Stimulated activated CD4-positive, alpha-beta T cell treated with anti-CD3 and anti-CD28 coated beads, Interleukin-15, amount 100 ng/mL, for 1 hour (primary cell): ENCODE measurements at places on chromosomes 3 and 15.
A peak's percentile ranks its signal among the peaks of the same experiment; 100 is the strongest.

GRCh38 chr3:189655617-189656016 lies 24.4 kb downstream of the TP63 start:
- no peak for DNase-seq

DNA sequence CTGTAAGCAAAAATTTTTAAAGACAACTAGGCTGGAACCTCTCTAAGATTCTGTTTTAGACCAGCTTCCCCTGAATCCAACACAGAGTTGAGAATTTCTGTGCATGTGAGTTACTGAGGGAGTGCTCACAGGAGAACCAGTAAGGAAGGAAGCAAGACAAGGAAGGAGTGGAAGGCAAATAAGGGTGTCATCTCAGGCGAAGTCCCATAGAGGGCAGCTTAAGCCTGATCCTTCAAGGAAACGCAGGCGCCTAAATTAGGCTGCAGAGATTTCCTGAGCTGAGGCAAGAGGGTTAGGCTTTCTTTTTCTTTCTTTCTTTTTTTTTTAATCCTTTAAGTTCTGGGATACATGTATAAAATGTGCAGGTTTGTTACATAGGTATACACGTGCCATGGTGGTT lies 36.2 kb upstream of the COL6A6 start:
- DNase-seq = no peak

- DNase-seq = peak; percentile 16
Measured at GRCh38 chr3:59425942-59426341, 376.1 kb upstream of the CFAP20DC start.

DNA sequence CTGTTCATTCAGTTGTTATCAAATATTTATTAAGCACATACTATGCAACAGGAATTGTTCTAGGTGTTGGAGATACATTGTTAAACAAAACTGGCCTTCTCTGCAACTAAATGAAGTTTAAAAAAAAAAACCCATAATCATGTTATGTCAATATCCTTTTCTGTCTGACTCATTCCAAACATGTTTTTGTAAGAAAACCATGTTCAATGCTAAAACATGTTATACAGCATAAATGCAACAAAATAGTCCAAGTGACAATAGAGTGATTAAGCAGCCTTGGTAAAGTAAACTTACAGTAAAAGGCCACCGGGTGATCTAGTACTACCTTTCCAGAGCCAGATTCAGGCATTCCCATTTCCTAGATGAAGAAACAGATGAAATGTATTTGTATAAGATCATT lies 278.0 kb upstream of the NECTIN3 start:
- no peak for DNase-seq

DNA sequence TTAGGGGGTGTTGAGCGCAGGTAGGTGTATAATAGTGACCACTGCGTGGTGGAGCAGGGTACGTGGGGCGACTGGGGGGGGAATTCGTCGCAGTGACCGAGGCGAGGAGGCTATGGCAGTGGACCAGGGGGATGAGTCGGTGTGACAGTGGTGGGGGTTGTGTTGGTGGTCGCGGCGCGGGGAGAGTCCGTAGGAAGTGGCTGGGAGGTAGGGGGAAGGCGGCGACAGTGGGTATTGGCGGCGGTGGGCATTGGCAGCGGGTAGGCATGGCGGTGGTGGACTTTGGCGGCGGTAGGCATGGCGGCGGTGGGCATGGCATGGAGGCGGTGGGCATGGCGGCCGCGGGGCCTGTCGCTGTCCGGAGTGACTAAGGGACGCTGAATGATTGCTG lies 739 bp downstream of the SNRPN start:
- peak; percentile 2 for DNase-seq

- DNase-seq = no peak
Measured at GRCh38 chr15:39594446-39595337, 13.8 kb downstream of the THBS1 start.

GRCh38 chr15:63093486-63094205 lies 28.0 kb upstream of the LACTB start:
- peak; percentile 47 for DNase-seq

DNA sequence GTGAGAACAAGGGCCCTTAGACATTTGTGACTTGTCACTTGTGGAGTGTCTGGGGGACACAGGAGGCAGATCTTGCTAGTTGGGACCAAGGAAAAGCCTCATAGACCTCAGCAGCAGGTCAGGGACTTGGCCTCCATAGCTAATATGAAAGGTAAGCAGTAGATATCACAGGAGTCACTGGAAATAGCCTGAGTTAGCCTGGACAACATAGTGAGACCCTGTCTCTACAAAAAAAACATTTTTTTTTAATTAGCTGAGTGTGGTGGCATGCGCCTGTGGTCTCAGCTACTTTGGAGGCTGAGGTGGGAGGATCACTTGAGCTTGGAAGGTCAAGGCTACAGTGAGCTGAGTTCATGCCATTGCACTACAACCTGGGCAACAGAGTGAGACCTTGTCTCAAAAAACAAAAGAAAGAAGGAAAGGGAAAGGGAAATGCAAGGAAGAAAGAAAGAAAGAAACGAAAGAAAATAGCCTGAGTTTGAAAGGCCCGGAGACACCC lies 37.1 kb upstream of the CLK3 start:
- DNase-seq = no peak

- no peak for DNase-seq
Measured at GRCh38 chr15:29102911-29103823, 166.5 kb downstream of the NSMCE3 start.

- no peak for DNase-seq
Measured at GRCh38 chr15:25597571-25597970, 158.7 kb upstream of the UBE3A start.

GRCh38 chr15:101088788-101089578 lies 162.9 kb downstream of the CHSY1 start:
- DNase-seq = peak; percentile 84

DNA sequence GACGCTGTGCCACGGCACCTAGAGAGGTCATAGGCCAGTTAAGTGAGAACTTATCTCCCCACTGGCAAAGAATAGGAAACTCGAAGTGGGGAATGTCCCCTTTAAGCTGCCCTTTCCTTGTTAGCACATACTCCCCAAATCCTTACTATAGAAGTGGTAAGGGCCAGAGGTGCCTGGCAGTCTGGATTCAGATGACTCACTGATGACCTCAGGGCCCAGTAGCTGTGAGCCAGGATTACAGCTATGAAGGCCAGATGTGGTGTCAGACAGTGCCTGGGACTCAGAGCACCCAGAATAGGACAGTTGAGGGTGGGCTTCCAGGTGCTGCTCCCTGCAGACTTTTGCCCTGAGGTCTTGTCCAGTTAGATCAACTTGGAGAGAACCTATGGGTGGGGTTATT lies 37.7 kb downstream of the PDIA5 start:
- no peak for DNase-seq

GRCh38 chr3:74403307-74403706 lies 211.2 kb downstream of the CNTN3 start:
- DNase-seq = no peak

DNA sequence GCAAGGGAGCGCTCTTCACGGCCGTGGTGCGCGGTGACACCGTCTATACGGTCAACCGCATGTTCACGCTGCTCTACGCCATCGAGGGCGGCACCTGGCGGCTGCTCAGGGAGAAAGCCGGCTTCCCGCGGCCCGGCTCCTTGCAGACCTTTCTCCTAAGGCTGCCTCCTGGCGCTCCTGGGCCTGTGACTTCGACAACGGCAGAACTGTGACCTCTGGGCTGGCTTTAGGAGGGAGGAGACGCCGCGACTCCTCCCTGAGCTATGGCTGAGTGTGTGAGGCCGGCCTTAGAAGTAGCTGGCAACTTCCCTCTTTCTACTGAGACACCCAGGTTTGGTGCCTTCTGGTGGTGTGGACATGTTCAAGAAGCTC lies 1.4 kb downstream of the KBTBD13 start:
- DNase-seq = peak; percentile 44

DNA sequence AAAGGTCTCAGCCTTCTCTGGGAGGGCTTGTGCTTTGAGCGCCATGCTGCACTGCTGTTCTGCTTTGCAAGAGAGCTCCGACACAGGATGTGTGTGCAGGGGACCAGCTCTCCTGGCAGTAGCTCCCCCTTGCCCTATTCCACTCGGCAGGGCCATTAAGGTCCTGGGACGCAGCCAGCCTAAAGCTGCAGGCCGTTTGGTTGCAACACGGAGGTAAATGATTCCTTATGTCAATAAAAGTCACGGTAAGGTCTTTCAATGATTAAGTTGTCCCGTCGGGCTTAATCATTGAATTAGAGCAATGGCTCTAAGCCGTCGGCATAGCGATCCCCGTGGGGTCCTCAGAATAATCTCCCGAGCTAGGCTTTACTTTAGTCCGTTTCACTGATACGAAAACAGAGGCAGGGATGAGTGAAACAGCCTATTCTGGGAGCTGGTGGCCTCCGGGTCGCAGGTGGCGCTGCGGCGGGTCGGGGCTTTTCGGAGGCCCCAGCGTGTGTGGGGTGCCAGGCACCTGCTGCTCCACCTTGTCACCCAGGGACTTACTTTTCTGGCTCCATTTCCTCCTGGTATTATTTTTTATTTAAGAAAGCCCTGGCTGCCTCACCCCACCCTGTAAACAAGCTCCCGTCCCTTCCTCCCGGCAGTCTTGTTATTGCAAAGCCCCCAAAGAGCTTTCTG lies 525.2 kb downstream of the OCA2 start:
- no peak for DNase-seq

DNA sequence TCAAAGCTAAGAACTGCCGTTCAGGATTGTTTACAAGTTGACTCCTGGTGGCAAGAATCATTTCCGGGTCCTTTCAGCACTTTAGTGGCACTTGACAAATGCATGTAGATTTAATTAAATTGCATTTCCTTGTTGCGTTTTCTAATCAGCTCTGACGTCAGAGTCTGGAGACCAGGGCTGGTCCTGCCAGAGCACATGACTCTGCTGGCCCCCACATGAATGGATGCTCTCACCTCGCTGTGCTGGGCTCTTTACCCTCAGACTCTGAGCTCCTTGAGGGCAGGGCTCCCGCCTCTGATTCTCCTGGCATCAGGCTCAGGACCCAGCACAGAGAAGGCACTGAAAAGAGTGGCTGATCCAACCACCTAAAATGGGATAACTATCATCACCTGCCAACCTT lies 69.4 kb downstream of the FEM1B start:
- DNase-seq = no peak

GRCh38 chr3:124383846-124384466 lies 346.3 kb upstream of the UMPS start:
- DNase-seq = no peak

- no peak for DNase-seq
Measured at GRCh38 chr3:172869368-172869771, 118.8 kb downstream of the ECT2 start.

GRCh38 chr15:71508081-71508682 lies 302.2 kb upstream of the NR2E3 start:
- no peak for DNase-seq

GRCh38 chr3:67790043-67790442 lies 135.6 kb upstream of the SUCLG2 start:
- peak; percentile 20 for DNase-seq

DNA sequence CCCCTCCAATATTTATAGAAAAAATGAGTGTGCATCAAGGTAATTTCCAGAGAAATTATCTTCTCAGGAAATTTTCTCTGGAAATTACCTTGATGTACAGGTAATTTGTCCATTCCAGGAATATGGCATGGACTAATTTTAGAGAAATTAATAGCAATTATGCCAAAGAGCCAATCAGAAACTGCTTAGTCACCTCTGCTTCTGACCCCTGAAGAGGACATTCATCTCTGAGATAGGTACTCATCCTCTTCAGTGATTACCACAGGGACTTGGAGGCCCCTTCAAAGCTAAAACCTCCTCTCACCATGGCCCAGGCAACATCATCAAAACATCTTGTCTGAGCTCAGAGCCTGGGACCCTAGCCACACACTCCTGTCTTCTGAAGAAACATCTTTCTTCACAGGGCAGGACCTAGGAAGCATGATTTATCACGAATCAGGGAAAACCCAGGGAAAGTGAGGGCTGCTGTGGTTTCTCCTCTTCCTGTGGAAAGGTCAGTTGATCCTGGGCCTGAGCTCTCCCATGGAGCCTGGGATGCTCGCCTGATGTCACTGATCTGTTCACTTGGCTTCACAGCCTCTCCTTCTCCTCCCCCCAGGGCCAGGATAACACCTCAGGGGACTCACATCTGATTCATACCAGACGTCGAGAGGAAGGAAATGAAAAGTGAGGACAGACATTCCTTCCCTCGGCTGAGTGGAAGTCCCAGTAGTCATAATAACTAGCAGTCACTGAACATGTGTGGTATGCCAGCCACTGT lies 210.5 kb downstream of the DTWD1 start:
- no peak for DNase-seq

- DNase-seq = no peak
Measured at GRCh38 chr3:147843331-147843730, 434.2 kb downstream of the ZIC1 start.

DNA sequence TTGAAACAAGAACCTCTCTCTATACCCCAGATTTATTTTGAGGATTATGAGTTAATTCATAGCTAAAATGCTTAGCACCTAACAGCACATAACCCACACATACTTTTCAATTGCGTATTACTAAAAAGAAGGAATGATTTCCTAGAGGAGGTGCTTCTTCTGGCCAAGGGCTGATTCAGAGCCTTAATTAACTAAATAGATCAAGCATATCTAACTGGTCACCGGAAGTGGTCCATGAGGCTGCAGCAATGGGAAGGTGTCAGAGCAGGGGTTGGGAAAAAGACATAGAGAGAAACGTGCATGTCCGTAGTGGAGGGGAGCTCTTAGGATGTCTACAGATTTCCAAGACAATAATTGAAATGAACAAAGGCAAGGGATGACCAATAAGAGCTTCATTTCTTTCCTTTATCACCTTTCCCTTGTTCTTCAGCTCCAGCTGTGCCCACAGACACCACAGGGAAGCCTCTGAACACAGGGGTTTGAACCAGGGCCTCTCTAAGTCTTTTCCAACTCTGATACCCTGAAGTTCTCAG lies 467 bp downstream of the HGD start:
- DNase-seq = no peak

DNA sequence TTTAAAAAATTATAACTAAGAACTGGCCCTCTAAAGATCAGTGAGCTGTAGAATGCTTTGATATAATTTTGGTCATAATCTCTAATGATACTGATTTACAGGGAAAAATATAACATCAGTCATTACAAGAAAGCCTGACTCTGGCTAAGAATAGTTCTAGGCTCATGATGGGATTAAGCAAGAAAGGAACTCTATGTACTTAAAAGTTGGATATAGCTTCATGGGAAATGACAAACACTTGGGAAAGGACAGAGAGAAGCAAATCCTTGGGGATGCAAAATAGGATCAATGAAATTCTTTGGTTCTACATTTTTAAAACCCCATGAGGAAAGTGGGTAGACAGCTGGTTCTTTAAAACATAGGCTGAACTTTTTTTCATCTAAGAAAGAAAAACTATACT lies 472.7 kb upstream of the NR2F2 start:
- no peak for DNase-seq

DNA sequence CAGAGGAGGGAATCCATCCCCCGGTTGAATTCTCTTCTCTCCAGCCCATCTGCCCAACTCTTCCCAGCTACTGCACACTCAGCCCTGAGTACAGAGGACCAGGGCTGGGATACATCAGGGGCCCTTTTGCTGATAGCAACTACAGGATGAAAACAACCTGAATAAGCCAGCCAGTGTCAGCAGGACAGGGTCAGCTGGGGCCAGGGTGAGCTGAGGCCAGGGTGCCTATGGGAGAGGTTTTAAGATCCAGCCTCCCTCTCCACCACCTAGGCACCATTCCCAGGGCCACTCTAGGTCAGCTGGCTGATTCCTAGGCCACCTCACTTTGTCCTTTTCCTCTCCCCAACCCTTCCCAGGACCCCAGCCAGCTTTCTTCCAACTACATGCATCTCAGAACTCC lies 83.8 kb downstream of the MRPL46 start:
- DNase-seq = no peak
